ENCODE measurements at places on chromosomes 2 and 18. TPM values are rescaled to one million over a fixed set of nuclear protein-coding genes. Genes with fewer than 3 reads are reported as not detected.

SOX11 gene
- total RNA-seq, result not detected

RGPD3 gene
- total RNA-seq, result not detected

METTL5 gene
- total RNA-seq, result 51.1 TPM

FSIP2 gene
- total RNA-seq, result 0.22 TPM

NAT8 gene
- not detected for total RNA-seq

SP110 gene
- total RNA-seq, result 6.8 TPM

MDH1 gene
- total RNA-seq, result 157 TPM

TUBA3E gene
- not detected for total RNA-seq

FEV gene
- total RNA-seq, result not detected

SLC5A7 gene
- not detected for total RNA-seq

GAREM1 gene
- total RNA-seq, result 10.2 TPM

TBR1 gene
- total RNA-seq, result not detected

SYT4 gene
- total RNA-seq, result not detected

CDH20 gene
- total RNA-seq, result not detected

SLC19A3 gene
- 4.5 TPM for total RNA-seq

SDC1 gene
- total RNA-seq, result 128 TPM

CFAP65 gene
- total RNA-seq, result not detected

TMEM198 gene
- 5.8 TPM for total RNA-seq

IL18RAP gene
- not detected for total RNA-seq

BCL2 gene
- 2.0 TPM for total RNA-seq

PFN4 gene
- total RNA-seq, result 2.6 TPM

SPDYA gene
- 1.9 TPM for total RNA-seq

DAW1 gene
- 1.8 TPM for total RNA-seq

ASXL3 gene
- not detected for total RNA-seq

ITGA4 gene
- 0.15 TPM for total RNA-seq

PLA2R1 gene
- total RNA-seq, result 0.40 TPM

TUBB8B gene
- total RNA-seq, result not detected

SIX2 gene
- 11.9 TPM for total RNA-seq

PDIA6 gene
- total RNA-seq, result 127 TPM

RTP5 gene
- total RNA-seq, result not detected

CABLES1 gene
- 10.0 TPM for total RNA-seq

ARHGEF33 gene
- total RNA-seq, result 1.4 TPM

Data from PC-9 (cell line).